ENCODE measurements at places on chromosomes 1 and 21.

GRCh38 chr1:228218513-228219244 is 10.8 kb downstream of the OBSCN start:
- no peak for DNase-seq

GRCh38 chr1:93612510-93612909 is 69.1 kb downstream of the BCAR3 start:
- DNase-seq: no peak

GRCh38 chr1:5751833-5752745 is 240.1 kb downstream of the NPHP4 start:
- no peak for DNase-seq

DNA sequence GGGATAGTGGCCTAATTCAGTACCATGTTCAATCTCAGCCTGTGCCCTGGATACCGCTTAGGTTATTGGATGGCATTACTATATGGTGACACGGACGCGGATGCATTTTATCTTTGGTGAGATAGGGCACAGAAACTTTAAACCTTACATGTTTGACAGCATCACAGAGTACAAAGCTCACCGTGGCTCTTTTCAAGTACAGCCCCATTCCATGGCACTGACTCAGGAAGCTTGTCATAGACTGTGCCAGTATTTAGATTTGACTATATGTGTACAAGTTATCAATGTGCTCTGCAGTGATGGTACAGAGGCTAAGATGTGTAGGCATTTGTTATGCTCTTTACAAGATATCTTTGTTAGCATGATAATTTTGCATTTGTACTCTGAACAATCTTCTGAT is 169.0 kb downstream of the RYR2 start:
- DNase-seq: no peak

DNA sequence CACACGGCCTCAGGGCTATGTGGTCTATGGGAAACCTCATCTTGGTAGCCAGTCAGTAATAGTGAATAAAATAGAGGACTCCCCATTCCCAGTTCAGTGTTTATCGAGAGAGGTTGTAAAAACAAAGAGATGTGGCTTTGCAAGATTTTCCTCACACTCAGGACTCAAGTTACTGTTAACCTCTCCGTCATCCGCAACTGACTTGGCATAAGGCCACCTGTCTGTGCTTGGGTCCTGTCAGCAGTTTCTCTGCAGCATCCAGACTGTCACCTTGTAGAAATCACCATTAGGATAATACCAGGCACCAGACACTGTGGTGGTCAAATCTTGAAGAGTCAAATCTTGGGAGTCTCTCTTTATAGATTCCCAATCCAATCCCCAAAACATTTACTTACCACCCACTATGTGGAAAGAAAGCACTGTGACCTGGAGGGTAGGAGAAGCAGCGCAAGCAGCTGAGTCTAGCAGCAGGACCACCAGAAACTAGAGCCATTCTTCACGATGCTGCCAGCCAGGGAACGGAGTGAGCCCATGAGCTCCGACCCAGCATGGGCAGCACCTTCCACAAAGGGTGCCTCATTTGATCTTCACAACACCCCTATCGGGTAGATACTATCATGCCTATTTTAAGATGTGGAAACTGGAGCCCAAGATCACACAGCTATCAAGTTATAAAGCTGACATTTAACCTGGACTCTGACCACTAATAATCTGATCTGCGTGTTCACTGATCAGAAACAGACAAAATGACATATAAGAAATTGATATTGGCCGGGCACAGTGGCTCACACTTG is 5.6 kb upstream of the GPR25 start:
- DNase-seq: no peak
